ENCODE measurements at places on chromosomes 1 and 21.

DNA sequence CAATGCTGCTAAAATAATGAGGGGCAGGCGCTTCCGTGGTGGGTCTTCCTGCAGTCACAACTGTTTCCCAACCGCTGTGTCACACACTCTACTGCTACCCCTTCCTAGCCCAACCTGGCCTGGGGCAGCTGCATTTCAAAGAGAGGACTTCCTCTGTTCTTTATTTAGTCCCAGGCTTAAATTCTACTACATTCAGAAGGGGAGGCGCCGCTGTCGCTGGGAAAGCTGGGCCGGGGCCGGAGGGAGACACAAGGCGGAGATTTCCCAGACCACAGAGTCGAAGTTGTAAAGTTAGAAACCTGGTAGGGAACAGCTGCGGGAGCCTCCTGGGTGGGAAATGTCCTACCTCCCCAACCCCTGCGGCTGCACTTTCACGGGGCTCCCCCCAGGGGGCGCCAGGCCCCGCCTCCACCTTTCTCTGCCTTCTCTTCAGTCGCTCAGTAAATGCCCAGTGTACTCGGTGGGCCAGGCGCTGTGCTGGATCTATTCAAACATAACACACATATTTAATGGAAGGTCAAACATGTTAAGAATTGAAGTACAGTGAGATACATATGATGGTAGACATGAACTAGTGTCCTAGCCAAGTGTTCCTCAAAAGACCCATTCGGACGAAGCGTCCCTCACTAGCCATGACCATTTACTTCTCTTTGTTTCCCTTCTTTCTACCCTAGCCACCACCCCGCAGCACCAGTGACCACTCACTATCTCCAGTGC is 23.1 kb downstream of the DYRK3 start:
- DNase-seq = peak; percentile 20

GRCh38 chr1:153150846-153151245 is at the start of gene SPRR2G:
TSS of gene SPRR2G (minus strand) at chr1:153150890. CDS start at chr1:153150110, 780 bp downstream.
- no peak for DNase-seq

DNA sequence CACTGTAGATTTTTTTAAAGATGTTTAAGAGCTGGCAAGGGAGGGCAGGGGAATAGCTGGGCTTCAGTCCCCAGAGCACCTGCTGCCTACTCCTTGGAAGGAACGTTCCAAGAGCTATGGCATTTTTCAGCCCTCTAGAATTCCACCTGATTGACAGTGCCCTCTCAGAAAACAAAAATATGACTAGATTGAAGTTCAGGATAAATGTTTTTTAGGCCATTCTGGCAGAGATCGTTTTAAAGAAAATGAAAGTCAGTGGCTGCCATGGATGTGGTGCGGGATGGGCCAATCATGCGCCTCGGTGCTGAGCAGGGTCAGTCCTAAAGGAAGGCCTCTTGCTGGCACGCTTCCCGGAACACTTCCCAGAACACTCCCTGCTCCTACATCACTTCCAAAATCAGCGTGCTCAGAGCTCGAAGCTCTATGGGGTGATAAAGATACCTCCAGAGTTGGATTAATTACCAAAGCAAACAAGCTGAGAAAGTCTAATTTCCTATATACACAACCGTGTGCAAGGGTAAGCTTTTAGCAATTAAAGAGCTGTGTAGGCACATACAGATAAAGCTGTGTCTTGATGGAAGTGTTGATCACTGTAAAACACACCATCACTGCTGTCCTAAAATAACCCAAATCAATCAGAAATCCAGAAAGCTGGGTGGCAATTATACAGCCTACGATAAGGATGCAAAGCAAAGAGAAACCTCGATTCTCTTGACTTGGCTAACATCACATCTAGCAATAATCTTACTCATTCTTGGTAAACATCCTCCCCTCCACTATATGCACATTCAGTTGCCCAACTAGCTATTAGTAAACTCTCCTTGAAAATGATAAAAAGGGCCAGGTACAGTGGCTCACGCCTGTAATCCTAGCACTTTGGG is 34.6 kb downstream of the TGFBR3 start:
- DNase-seq = no peak

DNA sequence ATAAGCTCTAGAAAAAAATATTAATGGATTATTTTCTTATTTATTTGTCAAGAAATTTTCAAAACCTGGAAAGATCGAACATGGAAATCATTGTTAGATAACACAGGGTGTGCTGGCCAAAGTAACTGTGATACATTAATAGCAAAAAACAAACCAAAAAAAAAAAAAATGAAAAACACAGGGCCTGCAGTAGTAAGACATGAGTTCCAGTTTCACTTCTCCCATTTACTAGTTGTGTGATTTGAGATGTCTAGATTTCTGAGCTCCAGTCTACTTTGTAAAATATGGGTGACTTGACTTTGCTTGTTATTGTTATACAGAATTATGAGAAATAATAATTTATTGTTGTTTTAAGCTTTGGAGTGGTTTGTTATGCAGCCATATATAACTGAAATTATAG is 13.6 kb downstream of the FAM177B start:
- DNase-seq = no peak

DNA sequence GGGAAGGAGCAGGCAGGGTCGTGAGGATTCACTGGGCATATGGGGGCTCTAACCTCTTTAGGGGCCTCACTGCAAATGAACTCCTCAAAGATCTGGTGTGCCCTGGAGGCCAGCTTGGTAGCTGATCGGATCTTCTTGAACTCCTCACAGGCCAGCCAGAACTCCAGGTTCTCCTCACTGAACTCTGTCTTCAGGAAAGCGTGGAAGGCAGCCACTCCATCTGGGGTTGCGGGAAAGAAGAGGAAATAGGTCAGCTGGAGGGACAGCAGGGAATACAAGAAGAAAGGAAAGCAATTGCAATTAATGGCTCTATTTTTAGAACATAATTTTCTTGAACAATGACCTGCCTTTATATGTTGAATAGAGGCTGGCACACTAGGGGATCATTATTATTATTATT is 2.3 kb downstream of the RGS16 start:
- no peak for DNase-seq

DNA sequence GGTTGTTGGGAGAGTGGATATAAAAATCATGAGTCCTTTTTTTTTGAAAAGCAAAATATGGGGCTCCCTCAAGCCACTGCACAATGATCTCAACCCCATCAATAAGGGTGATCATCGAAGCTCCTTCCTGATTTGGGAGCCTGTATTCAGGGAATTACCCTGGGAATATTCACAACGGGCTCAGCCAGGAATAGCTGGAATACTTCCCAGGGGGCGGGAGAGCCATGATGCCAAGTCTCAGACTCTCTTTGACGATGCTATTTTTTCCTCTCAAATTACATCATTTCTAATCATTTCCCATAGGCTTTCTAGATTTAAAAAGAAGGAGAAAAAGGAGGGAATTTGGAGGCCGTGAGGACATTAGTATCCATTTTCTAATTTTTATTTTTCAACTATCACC is 18.4 kb downstream of the OLIG1 start:
- no peak for DNase-seq

- DNase-seq = no peak
Measured at GRCh38 chr21:35244514-35244913, 195.4 kb upstream of the RUNX1 start.

DNA sequence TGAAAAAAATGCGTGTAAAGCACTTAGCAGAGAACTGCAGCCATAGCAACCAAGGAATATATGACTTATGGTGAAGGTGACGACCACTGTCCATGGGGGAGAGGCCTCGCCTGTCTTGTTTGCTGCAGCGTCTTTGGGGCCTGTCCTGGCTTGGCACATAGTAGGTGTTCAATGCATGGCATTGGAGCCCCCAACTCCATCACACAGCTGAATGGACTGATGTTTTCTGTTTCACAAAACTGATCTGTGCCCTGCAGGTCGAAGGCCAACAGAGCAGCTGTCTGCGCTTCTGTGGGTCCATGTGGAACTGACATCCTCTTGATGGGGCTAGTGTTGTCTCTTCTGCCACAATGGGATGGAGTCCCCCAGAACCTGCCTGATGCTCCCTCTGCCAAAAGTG is 296.0 kb downstream of the PTPRU start:
- DNase-seq = no peak

GRCh38 chr21:46247699-46248421 is 19.3 kb upstream of the LSS start:
- no peak for DNase-seq

DNA sequence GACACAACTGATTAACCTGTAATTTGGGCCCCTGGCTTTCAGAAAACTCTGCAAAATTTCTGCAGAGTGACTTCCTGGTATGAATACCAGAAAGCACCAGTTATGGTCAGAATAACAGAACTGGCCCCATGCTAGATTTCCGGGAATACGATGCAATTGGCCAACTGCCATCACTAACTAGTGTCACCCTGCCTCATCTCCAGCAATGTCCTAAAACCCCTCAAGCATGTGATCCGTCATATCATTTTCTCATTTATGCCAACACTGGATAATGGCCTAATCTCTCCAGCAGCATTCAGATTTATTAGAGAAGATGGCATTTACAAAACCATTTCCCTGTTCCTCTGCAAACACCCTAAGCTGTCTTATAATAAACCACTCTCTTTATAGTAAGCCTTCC is 15.4 kb downstream of the KAZN start:
- no peak for DNase-seq

- DNase-seq = no peak
Measured at GRCh38 chr1:186858923-186859322, 30.2 kb downstream of the PLA2G4A start.

GRCh38 chr1:16068356-16069270 is 4.8 kb downstream of the FAM131C start:
- no peak for DNase-seq

DNA sequence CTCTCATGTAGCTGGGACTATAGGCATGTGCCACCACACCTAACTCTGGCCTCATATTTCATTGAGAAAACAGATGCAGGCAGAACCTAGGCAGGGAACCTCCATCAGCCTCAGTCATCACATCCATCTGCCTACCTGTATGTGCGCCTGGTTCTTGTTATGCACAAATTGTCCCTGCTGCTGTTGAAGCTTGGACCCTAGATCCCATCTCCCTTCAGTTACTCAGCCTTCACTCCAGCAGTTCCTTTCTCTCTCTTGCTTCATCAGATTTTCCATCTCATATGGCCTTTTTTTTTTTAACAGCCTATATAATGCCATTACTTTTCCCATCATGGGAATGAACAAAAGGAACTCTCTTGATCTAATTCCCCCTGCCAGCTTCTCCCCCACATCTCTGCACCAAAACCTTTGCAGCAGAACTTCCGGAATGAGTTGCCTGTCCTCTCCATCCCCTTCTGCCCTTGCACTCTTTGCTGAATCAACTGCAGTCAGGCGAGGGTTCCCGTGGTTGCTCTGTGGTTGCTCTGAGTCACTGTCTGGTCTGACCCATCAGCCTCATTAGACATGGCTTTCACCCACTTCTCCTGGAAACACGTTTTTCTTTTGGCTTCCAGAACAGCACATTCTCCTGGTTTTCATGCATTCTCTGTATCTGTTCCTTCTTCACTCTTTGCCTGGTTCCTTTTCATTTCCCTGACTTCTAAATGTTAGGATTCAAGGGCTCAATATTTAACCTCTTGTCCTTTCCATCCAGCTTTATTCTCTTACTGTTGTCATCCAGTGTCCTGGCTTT is 41.5 kb downstream of the UBE4B start:
- DNase-seq = peak; percentile 64

- no peak for DNase-seq
Measured at GRCh38 chr1:243723050-243723449, 127.0 kb downstream of the AKT3 start.

DNA sequence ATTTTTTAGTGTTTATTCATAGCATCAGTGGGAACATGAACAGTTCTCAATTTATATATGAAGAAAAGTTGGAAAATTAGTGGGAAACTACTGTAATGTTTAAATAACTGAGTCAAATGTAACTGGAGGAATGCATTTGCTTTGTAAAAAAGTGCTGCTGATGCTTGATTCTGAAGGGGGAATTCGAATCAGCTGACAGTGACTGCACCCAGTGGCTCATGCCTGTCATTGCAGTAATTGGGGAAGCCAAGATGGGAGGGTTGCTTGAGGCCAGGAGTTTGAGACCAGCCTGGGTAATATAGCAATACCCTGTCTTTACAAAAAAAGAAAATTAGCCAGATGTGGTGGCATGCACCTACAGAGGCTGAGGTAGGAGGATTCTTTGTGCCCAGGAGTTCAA is 398.4 kb downstream of the ZP4 start:
- no peak for DNase-seq

DNA sequence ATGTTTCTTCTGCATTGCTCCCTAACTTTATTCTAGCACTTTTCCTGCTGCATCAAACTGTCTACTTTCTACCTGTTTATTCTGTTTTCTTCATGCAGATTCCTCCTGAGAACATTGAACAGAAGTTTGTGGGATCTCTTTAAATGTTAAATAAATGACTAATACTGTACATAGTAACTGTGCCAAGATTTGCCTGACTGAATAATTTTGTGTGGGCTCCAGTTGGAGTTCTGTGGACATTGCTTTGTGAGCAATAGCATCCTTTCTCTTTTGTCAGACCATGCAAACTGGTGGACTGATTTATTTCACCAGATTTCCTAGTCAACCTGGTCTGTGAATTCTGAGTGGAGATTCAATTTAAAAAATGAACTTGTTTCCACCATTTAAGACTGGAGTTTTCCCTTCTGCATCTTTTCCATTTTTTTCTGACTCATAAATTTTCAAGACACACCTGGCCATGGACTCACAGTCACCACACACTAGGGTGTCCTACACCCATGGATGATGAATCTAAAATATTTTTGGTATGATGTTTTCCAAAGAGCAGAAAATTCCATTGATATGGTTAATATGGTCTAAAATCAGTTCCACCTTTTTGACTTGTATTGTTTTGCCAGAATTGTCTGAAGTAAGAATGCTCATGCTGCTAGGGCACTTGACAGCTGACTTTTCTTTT is 140.7 kb upstream of the SPAG17 start:
- no peak for DNase-seq

- DNase-seq = no peak
Measured at GRCh38 chr1:10250663-10251062, 40.3 kb downstream of the KIF1B start.

DNA sequence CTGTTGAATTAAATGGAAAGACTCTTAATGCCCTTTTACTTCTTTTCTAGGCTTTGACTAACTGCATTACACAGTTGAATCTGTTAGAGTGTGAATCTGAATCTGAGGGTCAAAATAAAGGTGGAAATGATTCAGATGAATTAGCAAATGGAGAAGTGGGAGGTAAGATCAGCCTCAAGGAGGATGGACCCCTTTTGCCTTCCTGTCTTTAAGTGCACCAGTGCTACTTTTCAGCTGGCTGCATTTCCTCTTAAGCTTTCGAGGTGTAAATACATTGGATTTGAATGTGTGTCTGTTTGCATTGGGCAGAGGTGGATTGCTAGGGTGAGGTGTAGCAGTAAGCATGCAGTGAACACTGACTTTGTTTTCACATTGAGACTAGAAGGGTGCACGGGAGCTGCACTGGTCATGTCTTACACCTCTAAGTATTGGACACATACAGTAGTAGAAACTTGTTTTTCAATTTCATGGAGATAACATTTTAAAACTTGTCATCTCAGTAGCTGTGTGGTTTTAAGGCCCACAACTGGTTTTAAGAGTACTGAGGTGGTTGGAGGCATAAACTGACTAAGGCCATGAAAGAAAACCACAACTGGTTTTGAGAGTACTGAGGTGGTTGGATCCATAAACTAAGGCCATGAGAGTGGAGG is 35.4 kb downstream of the MIA3 start:
- DNase-seq = no peak

Measured in stimulated activated CD4-positive, alpha-beta T cell treated with anti-CD3 and anti-CD28 coated beads, Interleukin-15, amount 100 ng/mL, for 48 hours (primary cell).